ENCODE measurements at places on chromosomes 5 and 9. TPM values are rescaled to one million over a fixed set of nuclear protein-coding genes. Genes with fewer than 3 reads are reported as not detected.

STK32A gene
- polyA plus RNA-seq, result 4.6 TPM

SPINK6 gene
- not detected for polyA plus RNA-seq

SH3RF2 gene
- polyA plus RNA-seq, result 3.6 TPM

FAXDC2 gene
- polyA plus RNA-seq, result 46.8 TPM

C9orf152 gene
- 3.1 TPM for polyA plus RNA-seq

JAK2 gene
- 19.4 TPM for polyA plus RNA-seq

NIPAL4 gene
- polyA plus RNA-seq, result 0.28 TPM

FAT2 gene
- not detected for polyA plus RNA-seq

FAM120A gene
- 40.8 TPM for polyA plus RNA-seq

AQP3 gene
- polyA plus RNA-seq, result 2.8 TPM

PCDHA12 gene
- not detected for polyA plus RNA-seq

- no peak for DNase-seq
Observed at GRCh38 chr5:73887688-73888087, 261.7 kb downstream of the ARHGEF28 start.

DNA sequence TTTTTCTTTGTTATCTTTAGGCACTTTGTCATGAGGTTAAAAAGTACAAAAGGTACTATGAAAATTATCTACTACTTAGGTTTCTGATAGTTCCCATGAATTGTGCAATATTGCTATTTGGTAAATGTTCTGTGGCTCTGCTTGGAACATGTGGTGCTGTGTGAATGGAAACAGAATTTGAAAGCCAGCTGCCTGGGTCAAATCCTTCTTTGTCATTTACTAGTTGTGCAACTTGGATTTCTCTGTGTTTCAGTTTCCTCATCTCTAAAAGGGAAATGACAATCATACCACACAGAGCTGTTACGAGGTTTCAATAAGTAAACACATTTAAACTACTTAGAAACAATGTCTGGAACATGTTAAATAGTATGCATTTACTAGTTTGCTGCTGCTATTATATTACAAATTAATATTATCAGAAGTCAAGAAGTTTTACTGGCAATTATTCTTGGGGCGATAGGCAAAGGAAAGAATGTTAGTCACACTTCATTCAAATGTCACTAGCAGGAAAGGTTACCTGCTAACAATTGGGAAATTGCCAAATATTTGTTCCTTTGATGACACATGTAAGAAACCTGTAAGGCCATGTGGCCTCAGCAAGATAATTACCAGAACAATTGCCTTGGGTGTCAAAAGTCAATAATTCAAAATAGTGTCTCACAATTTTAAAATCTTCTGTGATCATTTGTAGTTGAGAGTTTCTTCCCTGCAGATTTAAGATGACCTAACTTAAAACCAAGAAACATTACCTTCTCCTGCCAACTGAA is 184.8 kb downstream of the KIAA0825 start:
- no peak for DNase-seq

DNA sequence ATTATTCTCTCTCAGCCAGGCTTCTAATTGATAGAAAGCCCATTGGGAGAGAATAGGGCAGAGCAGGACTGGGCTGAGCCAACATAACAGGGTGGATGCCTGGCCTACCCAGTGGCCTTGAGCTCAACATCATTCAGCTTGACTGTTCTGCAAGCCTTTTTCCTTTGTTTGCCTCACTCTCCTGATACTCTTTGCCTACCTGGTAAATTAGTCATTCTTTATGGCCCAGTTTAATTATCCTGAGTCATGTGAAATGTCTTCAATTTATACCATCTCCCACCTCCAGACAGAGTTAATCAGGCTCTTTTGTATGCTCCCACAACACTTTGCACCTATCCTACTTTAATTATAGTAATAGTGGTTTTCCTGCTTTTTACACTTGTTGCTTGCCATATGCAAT is 13.6 kb downstream of the GLRA1 start:
- no peak for DNase-seq

GRCh38 chr5:157189223-157189622 is 8.6 kb downstream of the ITK start:
- DNase-seq, result no peak

GRCh38 chr9:90307891-90308290 is 334.7 kb downstream of the DIRAS2 start:
- no peak for DNase-seq

DNA sequence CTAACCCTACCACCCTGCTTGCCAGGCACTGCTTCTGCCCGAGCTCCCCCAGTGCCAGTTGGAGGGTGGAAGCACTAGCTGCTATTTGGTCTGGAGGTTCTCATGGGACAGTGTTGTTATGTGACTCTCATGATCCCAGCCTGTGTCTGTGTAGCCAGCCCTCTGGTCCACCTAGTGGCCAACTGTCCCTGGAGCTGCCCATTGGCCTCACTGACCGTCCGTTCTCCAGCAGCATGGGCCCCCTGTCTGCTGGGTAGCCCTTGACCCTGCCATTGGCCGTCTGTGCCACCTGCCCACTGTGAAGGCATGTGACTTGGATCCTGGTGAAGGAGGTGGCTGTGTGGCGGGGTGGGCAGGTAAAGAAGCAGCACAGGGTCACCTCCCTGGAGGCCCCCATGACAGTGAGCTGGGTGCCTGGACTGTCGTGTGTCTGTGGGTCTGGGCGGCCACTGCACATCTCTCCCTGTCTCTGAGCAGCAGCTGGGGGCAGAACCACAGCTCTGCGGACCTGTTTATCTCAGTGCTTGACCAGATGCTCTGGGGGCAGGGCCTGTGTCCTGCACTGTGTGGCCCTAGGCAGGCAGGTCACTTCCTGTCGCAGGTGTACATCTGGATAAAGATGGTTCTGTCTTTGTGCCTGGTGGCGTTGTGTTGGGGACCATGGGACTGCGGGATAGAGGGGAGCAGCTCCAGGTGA is 11.4 kb downstream of the PHF2 start:
- DNase-seq, result peak; percentile 47

GRCh38 chr5:171157775-171158174 is 151.3 kb upstream of the TLX3 start:
- DNase-seq, result no peak

GRCh38 chr9:79430619-79431018 is 141.1 kb upstream of the TLE4 start:
- DNase-seq, result no peak

DNA sequence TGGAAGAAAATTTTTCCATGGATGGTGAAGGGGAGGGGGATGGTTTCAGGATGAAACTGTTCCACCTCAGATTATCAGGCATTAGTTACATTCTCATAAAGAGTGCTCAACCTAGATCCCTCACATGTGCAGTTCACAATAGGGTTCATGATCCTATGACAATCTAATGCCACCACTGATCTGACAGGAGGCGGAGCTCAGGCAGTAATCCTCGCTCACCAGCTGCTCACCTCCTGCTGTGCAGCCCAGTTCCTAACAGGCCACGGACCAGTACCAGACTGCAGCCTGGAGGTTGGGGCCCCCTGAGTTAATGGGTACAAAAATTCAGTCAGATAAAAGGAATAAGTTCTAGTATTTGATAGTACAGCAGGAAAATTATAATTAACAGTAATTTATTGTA is 337.2 kb downstream of the NPR3 start:
- no peak for DNase-seq

- DNase-seq, result no peak
Observed at GRCh38 chr9:73805853-73806458, 654.3 kb downstream of the ANXA1 start.

- no peak for DNase-seq
Observed at GRCh38 chr5:86070719-86071118, 547.0 kb upstream of the COX7C start.

- DNase-seq, result no peak
Observed at GRCh38 chr5:171599957-171600612, 180.6 kb downstream of the FGF18 start.

GRCh38 chr5:2184026-2184366 is 301.3 kb upstream of the IRX4 start:
- DNase-seq, result no peak

GRCh38 chr5:114319236-114319635 is 42.6 kb upstream of the KCNN2 start:
- DNase-seq, result no peak

DNA sequence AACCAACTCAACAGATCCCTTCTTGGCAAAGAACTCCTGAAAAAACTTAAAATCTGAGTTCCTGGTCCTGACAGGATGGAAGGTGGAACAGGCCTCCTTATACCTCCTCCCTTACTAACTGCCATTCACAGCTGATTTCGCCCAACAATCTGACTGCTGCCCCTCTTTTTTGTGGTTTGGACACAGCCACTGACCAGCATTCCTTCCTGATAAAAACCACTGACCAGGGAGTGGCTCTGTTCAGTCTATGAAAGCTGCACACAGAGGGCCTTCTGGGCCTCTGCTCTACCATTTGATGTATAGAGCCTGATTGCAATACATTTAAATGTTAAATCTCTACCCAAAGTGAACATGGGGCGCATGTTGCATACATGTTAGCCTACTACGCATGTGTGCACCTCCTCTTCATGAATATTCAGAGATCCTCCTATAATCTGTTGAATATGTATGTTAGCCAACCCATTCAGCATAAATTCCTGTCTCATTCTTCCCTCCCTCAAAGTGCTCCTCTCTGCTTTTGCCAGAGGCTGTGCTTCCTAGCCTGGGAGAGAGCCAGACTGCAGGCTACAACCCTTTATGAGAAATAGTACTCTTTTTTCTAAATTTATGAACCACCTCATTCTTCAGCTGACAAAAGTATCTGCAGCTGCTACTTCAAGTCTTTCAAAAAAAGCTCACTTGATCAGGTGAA is 93.7 kb upstream of the MRPS30 start:
- no peak for DNase-seq

DNA sequence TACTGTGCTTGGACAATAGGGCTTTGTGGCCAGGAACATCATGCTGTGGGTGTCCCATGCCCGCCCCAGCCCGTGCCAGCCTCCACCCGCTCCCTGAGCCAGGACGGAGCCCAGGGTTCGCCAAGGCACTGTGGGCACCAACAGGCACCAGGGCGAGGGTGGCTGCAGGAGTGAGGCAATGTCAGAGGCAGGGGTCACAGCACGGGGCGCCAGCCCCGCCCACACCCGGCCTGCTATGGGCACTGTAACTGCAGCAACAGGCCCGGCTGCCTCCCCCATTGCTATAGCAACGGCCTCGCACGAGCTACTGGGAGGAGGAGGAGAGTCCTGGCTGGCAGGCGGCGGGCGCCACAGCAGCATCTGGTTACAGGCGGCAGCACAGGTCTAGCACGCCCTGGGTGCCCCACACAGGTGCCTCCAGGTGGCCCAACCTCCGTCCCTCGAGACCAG is 2.5 kb downstream of the ABCA2 start:
- DNase-seq, result no peak

DNA sequence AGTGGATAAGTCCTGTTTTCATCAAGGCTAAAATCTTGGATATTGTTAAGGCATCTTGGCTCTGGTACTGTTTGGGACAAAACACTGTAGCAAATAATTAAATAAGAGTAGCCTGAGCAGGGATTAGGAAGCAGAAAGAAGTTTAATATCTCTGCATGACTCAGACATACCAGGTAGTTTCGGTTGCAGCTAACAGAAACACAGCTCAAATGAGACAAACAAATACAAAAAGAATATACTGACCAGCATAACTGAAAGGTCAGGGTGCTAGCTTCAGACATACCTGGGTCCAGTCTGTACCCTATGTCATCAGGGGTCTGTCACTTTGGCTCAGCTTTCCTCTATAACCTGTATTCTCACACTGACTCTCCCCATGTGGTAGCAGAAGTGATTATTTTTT is 156.4 kb upstream of the MAP3K1 start:
- no peak for DNase-seq

DNA sequence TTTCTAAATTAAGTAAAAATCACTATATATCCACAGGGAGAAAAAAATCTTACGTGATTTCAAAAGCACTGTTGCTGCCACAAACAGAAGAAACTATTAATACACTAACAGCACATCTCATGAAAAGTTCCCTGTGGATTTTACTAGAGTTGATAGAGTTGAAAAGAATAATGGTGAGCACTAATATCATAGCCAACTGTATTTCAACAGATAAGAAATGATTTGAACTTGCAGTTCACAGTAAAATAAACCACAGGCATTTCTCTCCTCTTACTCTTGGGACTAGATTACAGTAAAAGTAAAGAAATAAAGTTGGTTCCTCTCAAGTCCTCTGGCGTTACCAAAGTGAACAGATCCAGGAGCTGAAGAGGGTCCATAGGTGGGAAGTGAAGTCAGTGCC is 27.9 kb downstream of the AGTPBP1 start:
- no peak for DNase-seq

DNA sequence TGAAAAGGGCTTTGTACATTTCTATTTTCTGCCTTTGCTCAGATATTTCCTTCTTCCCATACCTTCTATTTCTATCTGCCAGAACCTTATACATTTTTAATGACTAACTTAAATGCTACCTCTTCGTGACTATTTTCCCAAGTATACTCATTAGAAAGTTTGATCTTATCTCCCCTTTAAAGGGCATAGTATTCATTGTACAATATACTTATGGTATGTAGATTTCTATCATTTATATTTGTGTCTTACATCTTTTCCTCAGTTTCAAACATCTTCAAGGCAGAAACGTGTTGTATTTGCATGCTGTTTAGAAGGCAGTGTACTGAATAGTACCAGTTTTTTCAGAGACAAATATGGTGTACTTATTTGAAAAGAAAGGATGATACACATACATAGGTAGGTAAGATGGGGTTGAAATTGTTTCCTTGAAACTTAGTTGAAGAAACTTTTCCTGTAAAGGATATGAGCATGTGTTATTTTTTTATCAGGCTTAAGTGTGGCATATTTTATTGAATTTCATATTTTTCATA is 518.1 kb upstream of the NUDT12 start:
- no peak for DNase-seq

GRCh38 chr9:116985596-116985995 is 298.5 kb downstream of the TRIM32 start:
- DNase-seq, result no peak

DNA sequence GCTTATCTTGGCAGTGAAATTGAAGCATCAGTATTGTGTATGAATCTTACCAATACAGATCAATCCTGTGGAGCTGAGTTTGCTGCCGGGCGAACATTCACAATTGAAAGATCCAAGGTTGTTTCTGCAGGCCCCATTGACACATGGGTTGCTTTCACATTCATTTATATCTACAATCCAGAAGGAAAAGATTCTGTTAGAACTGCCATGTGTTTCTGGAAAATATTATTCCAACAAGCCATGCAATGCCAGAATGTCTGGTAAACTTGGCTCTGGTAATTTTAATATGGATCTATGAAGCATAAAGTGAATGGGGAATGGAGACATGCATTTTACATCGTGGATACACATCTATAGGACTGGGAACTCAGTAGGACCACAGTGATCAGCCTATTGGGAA is 180.8 kb downstream of the FBN2 start:
- no peak for DNase-seq

- DNase-seq, result no peak
Observed at GRCh38 chr5:121366515-121366914, 485.2 kb upstream of the FTMT start.

DNA sequence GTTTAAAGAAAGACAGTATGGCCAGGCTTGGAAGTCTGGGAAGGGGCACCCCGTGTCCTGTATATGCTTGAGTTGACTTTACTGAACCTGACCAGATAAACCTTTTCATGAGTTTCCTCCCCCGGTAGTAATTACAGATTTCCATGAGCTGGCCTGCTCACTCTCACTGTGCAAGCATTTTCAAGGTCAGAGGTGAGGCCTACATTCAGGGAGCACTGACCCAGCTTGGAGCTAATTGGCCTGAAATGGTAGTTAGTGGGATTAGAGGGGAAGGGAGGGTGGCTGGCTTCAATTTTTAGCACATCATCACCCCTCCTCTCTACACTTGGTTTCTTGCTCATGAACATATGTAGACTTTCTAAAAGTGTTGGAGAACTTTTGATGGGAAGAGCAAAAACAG is 99.2 kb downstream of the PSAT1 start:
- no peak for DNase-seq

GRCh38 chr9:89602978-89603766 is 1.6 kb upstream of the GADD45G start:
- DNase-seq, result peak; percentile 96
